Stimulated activated CD8-positive, alpha-beta memory T cell treated with anti-CD3 and anti-CD28 coated beads, Interleukin-7, amount 100 ng/mL, for 1 hour (primary cell): ENCODE measurements at places on chromosomes 13 and 19.
A peak's percentile ranks its signal among the peaks of the same experiment; 100 is the strongest.

- peak; percentile 35 for DNase-seq
These were observed 1.7 kb downstream of the IRS2 start for GRCh38 chr13:109784590-109785140.

- no peak for DNase-seq
These were observed 299.1 kb upstream of the TSHZ3 start for GRCh38 chr19:31648347-31648746.

DNA sequence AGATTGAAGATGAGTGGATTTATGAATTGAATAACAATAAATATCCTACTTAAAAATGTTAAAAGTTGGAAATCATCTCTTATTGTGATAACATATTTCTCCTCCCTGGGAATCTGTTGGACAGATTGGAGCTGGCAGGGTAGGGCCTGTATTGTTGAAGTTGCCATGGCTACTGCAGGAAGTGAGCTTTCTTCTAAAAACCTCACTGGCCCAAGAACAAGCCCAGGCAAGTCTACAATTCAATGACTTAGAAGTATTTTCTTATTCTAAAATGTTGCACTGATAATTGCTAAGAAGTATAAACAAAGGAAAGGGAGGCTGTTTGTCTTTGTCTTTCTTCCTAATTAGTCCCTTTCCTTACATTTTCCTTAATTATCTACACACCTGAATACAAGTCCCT is 112.1 kb downstream of the DLEU7 start:
- DNase-seq, result no peak

DNA sequence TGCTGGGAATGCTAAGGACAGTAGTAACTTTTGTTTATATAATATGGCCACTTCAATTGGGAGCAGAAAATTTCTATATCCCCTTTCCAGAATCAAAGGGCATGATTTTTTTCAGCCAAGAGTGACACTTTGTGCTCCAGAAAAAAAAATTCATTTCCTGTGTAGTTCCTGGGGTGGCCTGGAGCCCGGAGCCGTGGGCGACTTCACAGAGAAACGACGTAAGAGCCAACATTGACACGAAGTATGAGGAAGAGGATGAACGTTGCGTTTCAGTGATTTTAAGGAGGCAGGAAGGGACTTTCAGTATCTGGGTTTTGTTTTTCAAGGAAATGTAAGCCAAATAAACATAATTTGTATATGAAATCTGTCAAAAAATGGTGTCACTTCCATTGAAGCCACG is 187.6 kb downstream of the STK24 start:
- no peak for DNase-seq

- DNase-seq, result no peak
These were observed 665.2 kb downstream of the TBC1D4 start for GRCh38 chr13:74816737-74817136.

- DNase-seq, result no peak
These were observed 2.4 kb upstream of the F2RL3 start for GRCh38 chr19:16886305-16886880.

DNA sequence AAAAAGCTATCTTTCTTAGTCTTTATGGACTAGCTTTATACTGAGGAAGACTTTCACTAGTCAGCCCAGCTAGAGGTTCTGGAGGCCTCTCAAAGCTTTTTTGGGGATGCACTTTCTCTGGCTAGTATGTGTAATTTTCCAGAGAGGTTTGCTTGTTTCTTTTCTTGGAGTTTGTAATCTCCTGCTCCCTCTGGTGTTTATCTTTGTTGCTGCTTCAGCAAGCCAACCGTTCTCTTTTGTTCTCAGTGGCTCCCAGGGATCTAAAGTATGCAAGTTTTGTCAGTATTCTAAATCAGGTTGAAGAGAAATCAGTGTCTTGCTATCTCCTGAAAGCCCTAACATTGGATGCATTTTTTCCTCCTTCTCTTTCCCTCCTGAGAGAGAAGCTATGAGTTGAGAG is 121.1 kb upstream of the MYO16 start:
- no peak for DNase-seq

GRCh38 chr13:69287050-69287698 is 820.5 kb upstream of the ATXN8OS start:
- DNase-seq, result no peak

DNA sequence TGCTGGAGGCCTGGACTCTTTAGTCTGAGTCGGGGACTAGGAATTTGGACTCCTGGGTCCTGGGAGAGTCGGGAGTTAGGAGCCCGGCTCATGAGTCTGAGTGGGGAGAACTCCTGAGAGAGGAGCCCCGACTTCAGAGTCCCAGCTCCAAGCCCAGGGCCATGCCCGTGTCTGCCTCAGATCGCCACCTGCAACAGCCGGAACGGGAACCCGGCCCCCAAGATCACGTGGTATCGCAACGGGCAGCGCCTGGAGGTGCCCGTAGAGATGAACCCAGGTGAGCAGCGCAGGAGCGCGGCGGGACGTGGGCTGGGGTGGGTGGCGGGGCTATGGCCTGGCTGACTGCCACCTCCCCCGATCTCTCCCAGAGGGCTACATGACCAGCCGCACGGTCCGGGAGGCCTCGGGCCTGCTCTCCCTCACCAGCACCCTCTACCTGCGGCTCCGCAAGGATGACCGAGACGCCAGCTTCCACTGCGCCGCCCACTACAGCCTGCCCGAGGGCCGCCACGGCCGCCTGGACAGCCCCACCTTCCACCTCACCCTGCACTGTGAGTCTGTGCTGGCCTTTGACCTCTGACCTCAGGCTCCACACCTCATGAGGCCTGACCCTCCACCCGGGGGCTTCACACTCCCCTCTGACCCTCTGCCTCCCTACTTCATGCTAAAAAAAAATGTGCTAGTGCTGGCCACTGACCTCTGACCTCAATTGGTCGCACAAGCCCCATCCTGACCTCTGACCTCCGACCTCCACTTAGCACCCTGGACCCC is 4.4 kb downstream of the BCAM start:
- DNase-seq, result no peak

DNA sequence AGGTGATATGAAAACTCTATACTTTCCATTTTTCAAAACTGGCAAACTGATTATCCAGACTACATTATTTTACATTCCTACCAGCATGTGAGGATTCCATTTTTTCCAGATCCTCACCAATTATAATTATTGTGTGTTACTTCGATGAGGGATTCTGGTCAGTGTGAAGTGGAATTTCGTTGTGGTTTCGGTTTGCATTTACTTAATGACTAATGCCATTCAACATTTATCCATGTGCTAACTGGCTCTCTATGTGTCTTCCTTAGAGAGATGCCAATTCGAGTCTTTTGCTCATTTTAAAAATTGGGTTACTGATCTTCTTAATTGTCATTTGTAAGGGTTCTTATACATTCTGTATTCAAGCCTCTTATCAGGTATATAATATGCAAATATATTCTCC is 1551.3 kb upstream of the MIR17HG start:
- DNase-seq, result no peak

DNA sequence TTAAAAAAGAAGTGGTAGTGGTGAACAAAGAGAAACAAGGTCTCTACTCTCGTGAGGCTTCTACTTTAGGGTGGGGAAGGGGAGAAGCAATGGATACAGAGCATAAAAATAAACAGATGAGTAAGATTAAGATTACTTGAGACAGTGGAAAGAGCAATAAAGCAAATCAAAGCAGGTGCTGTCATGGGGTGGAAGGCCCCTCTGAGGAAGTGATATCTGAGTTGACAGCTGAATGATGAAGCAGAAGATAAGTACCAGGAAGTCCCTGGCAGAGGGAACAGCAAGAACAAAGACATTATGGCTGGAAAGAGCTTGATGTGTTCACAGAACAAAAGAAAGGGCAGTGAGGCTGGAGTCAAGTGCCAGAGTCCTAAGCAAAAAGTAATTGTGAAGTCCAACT is 221.8 kb downstream of the ENOX1 start:
- DNase-seq, result no peak
